NCI-H2107 (cell line): ENCODE measurements at places on chromosomes 13 and 19.
A peak's percentile ranks its signal among the peaks of the same experiment; 100 is the strongest.

GRCh38 chr13:39251340-39251739, 213.1 kb downstream of the NHLRC3 start:
- DNase-seq: no peak

DNA sequence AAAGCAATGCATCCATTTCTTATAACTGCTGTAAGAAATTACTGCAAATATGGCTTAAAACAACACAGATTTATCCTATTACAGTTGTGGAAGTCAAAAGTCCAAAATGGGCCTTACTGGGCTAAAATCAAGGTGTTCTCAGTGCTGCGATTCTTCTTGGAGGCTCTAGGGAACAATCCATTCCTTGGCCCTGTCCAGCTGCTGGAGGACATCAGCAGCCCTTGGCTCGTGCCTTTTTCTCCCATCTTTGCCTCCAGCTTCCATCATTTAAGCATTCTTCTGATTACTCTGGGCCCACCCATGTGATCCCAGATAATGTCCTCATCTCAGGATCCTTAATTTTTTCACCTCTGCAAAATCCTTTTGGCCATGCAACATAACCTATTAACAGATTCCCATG, 607.1 kb downstream of the DCT start:
- no peak for DNase-seq

DNA sequence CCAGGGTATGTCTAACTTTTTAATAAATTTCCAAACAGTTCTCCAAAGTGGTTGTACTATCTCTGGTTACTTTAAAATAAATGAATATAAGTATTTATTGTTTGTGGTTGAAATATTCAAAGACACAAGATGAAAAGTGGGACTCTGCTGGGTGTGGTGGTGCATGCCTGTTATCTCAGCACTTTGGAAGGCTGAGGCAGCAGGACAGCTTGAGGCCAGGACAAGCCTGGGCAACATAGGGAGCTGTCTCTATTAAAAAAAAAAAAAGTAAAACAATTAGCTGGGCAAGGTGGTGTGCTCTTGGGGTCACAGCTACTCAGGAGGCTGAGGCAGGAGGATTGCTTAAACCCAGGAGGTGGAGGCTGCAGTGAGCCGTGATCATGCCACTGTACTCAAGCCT, 10.4 kb downstream of the PNMA8A start:
- DNase-seq: no peak

GRCh38 chr13:104996022-104996421, 1539.4 kb downstream of the EFNB2 start:
- no peak for DNase-seq

GRCh38 chr19:44845612-44846454, at the start of gene NECTIN2:
TSS of gene NECTIN2 (plus strand) at chr19:44846297. CDS start at chr19:44846526, 229 bp downstream.
- DNase-seq: peak; percentile 96

DNA sequence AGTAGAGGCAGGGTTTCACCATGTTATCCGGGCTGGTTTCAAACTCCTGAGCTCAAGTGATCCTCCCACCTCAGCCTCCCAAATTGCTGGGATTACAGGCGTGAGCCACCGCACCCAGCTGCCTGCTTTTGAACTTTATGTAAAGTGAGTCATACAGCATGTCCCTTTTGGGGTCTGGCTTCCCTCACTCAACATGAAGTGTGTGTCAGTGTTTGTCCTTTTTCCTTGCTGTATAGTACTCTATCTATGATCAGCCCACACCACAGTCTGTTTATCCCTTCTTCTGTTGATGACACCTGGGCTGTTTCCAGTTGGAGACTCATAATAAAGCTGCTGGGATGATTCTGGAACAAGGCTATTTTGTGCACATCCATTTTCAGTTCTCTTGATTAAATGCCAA, 2.1 kb downstream of the SPIB start:
- no peak for DNase-seq

- DNase-seq: no peak
Measured at GRCh38 chr19:45278087-45278486, 27.0 kb downstream of the MARK4 start.
